Gastroesophageal sphincter (tissue), 4 donors: ENCODE measurements at places on chromosomes 2 and 18. TPM values are rescaled to one million over a fixed set of nuclear protein-coding genes. Genes with fewer than 3 reads are reported as not detected.
A peak's percentile ranks its signal among the peaks of the same experiment; 100 is the strongest.

- no peak for ATAC-seq
Measured at GRCh38 chr2:158713523-158714138, 81.5 kb upstream of the DAPL1 start.

- ATAC-seq = no peak
Measured at GRCh38 chr18:59715445-59715844, 18.2 kb upstream of the CCBE1 start.

DNA sequence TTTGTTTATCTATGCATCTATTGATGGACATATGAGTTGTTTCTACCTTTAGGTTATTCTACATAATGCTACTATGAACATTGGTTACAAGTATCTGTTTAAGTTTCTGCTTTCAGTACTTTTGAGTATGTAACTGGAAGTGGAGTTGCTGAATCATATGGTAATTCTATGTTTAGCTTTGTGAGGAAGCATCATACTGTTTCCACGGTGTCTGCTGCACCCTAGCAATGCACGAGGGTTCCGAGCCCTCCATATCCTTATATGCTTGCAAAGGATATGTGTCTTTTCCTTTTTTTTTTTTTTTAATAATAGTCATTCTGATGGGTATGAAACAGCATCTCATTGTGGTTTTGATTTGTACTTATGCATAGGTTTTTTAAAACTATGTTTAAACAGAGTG, 83.7 kb downstream of the FMNL2 start:
- ATAC-seq = no peak

DNA sequence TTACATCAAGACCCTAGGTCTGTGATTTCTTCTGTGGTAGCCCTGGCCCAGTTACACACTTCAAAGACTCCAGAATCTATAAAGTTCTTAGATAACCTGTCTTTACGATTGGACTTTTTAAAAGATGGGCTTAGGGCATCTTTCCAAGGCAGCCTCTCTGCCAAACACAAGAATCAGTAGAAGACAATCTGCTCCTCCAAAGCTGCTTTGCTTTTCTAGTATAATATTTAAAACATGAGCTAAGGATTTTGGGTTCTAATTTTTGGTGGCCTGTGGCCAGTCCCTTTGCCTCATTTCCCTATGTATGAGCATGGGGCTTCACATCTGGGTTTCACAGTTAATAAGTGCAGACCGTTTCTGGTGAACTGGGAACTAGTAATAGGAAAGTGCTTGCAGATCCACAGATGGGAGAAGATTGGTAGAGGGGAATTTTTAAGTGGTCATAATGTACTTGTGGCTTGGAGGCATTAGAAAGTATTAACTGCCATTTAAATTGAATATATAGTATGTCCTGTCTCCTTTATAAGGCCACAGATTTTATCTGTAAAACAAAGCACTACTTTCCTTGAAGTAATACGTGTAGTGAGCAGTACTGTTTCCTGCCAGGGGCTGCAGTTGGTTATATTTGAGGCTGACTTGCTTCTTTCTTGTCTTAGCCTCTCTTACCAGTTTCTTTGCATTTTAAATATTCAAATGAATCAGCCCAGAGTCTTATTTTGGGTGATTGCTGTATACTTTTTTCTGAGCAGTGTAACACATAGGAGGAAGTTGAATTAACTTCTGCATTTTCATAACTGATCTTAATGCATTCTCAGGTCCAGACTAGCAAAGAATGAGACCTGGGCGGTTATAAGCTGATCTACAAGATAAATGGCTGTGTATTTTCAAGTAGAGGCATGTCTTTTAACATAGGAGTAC, 1.5 kb downstream of the ARPC2 start:
- ATAC-seq = no peak

Gene CYTIP
- 10.6 TPM for total RNA-seq

GRCh38 chr18:26547646-26548414, 523 bp downstream of the KCTD1 start:
- ATAC-seq = peak; percentile 73

Gene SERPINB3
- 0.40 TPM for total RNA-seq

Gene SGPP2
- 1.8 TPM for total RNA-seq

DNA sequence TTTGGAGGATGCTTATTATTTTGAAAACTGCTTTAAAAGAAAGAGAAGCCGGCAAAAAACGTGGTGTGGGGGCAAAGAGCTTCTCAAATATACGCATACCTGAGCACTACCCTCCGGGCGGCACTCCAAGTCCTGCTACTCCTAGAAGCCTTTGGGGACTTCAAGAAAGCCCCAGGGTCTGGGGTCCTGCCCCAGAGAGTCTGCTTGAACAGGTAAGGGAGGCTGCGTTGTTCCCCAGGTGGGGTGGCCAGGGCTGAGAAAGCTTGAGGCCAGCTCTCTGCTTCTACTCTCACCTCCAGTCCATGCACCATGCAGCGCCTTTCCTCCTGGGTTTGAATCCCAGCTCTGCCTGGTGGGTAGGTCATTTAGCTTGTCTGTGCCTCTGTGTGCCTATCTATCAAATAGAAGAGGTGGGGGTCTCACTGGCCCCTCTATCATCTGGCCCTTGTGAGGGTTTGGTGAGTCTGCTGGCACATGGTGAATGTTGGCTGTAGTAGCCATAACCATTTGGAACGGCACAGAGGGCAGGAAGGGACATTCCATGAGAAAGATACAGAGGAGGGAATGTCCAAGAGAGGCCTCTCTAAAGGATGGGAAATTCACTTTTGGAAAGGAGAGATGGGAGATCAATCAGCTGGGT, 19.5 kb downstream of the MALL start:
- ATAC-seq = no peak

- no peak for ATAC-seq
Measured at GRCh38 chr2:43329637-43330036, 103.2 kb upstream of the ZFP36L2 start.

- ATAC-seq = no peak
Measured at GRCh38 chr2:12416600-12416999, 300.1 kb upstream of the TRIB2 start.

Gene WDSUB1
- 11.1 TPM for total RNA-seq

Gene AOX1
- total RNA-seq = 62.8 TPM

GRCh38 chr2:160741815-160742214, 248.2 kb upstream of the RBMS1 start:
- no peak for ATAC-seq

DNA sequence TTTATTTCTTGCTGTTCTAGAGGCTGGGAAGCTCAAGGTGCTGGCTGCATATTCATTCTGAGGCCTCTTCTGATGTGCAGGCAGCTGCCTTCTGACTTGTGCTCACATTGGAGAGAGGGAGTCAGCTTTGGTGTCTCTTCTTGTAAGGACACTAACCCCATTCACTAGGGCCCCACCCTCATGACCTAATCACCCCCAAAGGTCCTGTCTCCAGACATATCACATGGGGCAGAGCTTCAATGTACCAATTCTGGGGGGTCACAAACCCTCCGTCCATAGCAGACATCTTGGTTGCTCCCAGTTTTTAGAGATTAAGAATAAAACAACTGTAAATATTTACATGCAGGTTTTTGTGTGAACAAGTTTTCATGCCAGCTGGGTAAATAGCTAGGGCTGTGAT, 109.1 kb downstream of the RTP5 start:
- ATAC-seq = no peak

GRCh38 chr2:31811482-31811881, 199.3 kb downstream of the MEMO1 start:
- no peak for ATAC-seq

Gene SLC30A3
- not detected for total RNA-seq

DNA sequence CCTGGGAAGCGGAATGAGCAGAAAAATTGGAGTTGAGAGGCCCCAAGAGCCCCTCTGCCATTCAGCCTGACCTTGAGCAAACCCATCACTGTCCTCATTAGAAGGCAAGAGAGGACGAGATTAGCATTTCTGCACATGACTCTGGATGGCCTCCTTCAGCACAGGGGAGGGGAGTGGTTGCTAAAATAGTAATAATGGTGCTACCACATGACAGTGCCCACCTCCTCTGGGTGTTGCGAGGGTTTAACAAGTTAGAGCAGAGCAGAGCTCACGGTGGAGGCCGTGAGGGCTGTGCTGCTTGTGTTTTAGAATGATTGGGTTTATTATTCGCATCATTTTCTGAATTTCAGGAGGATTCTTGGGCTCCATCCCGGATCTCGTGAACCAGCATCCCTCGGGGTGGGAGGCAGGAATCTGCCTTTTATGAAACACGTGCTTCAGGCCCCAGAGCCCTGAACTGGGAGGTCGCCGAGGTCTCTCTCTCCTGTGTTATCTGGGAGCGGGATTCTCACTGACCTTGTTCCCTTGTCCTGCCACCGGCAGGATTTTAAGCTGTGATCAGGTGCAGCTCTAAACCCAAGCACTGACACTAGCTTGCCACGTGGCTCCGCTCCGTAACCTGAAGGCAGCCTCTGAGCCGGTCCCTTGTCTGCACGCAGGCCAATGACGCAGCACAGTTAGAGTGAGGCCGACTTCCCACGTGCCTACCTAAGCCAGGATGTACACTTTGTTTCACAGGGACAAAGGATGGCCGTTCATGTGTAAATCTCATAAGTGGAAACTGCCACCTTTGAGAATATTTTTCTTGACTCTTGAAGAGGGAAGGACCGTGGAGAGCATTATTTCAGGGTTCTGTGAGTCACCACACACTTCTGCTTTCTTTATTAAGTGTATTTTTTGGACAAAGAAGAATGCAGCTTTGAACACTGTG, 142.3 kb downstream of the ACOXL start:
- no peak for ATAC-seq

DNA sequence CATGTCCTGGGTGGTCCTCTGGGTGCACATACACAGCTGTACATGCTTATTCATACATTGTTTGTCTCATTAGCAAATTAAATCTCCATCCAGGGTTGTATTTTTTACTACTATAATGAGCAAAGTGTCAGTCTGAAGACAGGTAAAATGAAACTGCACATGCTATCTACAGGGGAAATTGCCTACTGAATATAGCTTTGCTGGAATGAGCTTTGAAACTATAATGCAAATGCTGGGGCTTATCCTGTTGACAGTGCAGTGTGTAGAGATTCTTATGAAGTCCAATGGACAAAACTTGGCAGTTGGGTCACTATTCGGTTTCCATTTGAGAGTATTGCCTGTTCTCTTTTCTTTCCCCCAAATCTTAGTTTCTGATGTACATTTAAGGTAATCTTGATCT, 292.8 kb upstream of the LRP1B start:
- ATAC-seq = no peak

Gene CTNNA2
- 4.2 TPM for total RNA-seq

DNA sequence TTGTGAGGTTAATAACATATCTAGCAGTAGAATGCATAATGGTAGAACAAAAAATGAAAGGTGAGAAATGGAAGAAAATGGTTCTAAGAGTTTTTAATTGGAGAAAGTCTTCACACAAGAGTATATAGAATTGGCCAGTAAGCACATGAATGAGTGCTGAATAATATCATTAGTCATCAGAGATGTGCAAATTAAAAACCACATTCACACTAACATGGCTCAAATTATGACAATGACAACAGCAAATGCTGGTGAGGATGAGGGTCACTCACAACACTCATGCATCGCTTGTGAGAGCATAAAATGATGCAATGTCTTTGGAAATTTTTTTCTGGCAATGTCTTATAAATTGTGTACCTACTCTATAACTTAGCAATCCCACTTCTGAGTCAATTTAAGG, 1355.4 kb upstream of the ACVR2A start:
- no peak for ATAC-seq

DNA sequence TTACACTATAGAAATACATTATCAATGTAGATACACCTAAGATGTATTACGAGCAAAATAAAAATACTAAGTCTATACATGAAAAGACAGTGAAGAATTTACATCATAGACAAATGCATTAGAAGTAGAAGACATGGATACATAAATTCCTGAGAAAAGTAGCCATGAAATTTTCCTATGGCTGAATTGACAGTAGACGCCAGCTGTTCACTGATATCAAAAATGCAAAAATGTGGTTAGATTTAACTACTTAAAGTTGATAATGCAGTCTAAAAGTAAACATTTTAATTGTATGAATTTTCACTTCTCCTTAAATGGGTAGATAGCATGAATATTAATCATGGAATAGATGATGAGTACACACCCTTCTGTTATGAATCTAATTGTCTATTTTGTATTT, 350.9 kb downstream of the ARHGAP15 start:
- ATAC-seq = no peak

- no peak for ATAC-seq
Measured at GRCh38 chr2:238163481-238164198, 4.9 kb downstream of the ERFE start.

DNA sequence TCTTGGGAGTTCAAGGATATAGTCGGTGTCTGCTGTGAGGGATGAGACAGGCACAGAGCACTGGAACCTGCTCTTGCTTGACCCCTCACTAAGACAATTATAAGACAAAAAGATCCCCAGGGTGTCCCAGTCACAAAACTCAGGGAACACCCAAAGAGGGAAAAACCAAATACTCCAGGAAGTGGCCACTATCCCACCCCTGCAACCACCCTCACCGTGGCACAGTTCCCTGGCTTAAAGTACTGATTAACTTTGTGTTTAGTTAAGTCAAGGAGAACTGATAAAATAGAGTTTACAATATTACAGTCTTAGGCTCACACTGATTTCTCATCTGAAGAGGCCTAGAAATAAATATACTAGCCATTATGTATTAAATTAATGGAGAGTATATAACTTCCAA, 13.5 kb downstream of the IL36B start:
- ATAC-seq = no peak

Gene SPP2
- not detected for total RNA-seq

DNA sequence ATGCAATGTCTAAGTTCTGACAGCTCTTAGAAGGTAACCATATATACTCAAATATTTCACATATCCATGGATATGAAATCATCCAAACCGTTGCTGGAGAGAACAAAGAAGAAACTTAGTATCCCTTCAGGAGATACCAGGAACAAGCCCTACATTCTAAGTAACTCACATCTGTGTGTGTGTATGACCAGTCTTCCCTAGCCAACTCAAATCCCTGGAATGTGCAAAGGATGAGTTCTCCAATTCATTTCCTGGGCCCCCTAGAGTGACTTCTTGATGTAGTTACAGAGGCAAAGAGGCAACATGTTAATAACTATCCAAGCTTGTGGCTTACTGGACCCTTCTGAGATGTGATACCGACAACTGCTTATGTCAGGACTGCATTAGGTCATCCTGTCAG, 20.1 kb downstream of the TPGS2 start:
- no peak for ATAC-seq

Gene SERPINB13
- 1.7 TPM for total RNA-seq

GRCh38 chr18:79458131-79458838, 62.6 kb downstream of the NFATC1 start:
- peak; percentile 89 for ATAC-seq

- ATAC-seq = no peak
Measured at GRCh38 chr18:52311331-52311730, 28.7 kb upstream of the DCC start.

- ATAC-seq = no peak
Measured at GRCh38 chr2:55108456-55109160, 58.4 kb upstream of the RTN4 start.

Gene TEX44
- not detected for total RNA-seq

GRCh38 chr2:208001924-208002323, 23.4 kb downstream of the PLEKHM3 start:
- no peak for ATAC-seq

- no peak for ATAC-seq
Measured at GRCh38 chr18:48800466-48800865, 150.3 kb downstream of the SMAD7 start.
